ENCODE measurements at places on chromosomes 1 and 21.
A peak's percentile ranks its signal among the peaks of the same experiment; 100 is the strongest.

- no peaks in the 10 kb centered on the region for H3K36me3 ChIP-seq
- no peaks in the 10 kb centered on the region for H3K4me1 ChIP-seq
- no peak for DNase-seq
- H3K27ac ChIP-seq = no peak overlapping the region
- H3K27me3 ChIP-seq = no peaks in the 10 kb centered on the region
Observed at GRCh38 chr1:236952246-236953003, 51.8 kb downstream of the MT1HL1 start.

DNA sequence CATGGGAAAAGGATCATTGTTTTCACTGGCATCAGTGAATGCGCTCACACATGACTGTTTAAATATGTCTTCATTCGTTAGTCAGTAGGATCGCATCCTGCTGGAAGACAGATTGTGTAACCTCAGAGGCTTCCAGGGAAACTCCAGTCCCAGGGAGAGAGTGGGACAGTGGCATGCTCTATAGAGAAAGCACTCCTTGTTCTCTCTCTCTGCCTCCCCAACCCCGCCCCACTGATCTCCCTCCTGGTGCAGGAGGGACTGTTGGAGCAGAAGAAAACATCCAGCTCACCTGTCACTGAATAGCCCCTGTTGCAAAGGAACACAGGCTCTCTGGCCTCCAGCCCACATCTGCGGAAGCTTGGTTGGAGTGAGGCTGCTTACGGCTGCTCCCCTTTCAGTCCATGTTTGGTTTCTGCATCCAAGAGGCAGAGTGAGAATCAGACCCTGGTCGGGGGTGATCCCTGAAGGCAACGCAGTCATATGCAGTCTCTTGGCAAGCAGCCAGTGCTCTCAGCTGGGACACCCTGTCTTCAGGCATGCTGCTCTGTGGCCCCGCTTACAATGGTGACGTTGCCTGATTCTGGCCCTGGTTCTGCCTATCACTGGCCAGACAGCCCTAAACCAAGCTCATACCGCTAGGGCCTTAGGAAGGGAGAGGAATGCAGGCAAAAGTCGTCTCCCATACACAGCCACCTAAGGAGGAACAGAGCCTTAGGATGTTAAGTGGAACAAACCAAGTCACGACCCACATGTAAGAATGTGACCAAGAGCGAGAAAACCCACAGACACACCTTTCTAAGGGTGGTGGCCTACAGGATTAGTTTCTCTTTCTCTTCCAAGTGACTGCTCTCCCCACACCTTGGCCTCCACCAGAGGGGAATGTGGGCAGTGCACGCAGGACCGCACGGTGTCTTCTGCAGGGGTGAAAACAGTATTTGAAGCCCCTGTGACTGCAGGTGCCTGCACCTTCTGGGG, 39.7 kb downstream of the BACE2 start:
- H3K27me3 ChIP-seq = no peaks in the 10 kb centered on the region
- no peak overlapping the region for H3K27ac ChIP-seq
- H3K4me1 ChIP-seq = no peaks in the 10 kb centered on the region
- H3K36me3 ChIP-seq = no peaks in the 10 kb centered on the region
- no peak overlapping the region for H3K4me3 ChIP-seq
- DNase-seq = no peak

DNA sequence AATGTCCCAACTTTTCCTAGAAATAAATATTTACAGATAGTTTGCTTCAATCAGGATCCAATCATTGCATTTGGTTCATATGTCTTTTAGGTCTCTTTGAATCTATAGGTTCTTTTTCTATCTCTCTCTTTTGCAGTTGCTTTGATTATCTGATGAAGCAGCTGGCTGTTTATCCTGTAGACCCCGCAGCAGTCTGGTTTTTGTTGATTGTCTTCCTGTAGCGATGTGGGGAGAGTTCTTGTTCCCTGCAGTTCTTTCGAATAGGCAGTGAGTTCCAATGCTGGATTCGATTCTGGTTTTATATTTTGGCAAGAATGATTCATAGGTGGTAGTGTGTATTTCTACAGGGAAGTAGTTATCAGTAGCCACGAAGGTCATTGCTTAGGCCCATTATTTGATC, 7.4 kb upstream of the MIXL1 start:
- no peak overlapping the region for H3K4me3 ChIP-seq
- DNase-seq = no peak
- H3K27ac ChIP-seq = no peak overlapping the region
- no peaks in the 10 kb centered on the region for H3K4me1 ChIP-seq
- H3K36me3 ChIP-seq = no peaks in the 10 kb centered on the region

GRCh38 chr1:24714859-24715520, 30.3 kb upstream of the CLIC4 start:
- H3K36me3 ChIP-seq = no peaks in the 10 kb centered on the region
- DNase-seq = no peak

- no peaks in the 10 kb centered on the region for H3K36me3 ChIP-seq
- H3K4me3 ChIP-seq = no peak overlapping the region
- DNase-seq = no peak
- H3K27me3 ChIP-seq = no peaks in the 10 kb centered on the region
Observed at GRCh38 chr1:208190784-208191183, 53.4 kb downstream of the PLXNA2 start.

DNA sequence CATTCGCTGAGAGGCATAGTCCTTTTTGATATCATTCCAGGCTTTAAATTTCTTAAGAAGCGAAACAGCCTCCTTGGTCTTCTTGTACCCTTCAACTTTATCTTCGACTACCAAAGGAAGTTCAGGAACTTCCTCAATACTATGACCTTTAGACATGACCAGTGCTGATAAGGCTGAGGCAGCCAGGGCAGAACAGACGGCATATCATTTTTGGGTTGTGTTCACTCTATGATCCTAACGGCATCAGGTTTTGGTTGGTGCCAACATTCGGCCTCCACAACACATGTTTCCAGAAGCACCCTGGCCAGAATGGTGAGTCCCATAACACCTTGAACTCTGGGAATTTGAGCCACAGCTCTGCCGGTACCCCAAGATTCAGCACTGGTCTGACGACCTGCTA, 31.4 kb upstream of the MYOC start:
- H3K4me1 ChIP-seq = no peaks in the 10 kb centered on the region
- no peak for DNase-seq
- no peaks in the 10 kb centered on the region for H3K36me3 ChIP-seq
- no peak overlapping the region for H3K4me3 ChIP-seq
- no peaks in the 10 kb centered on the region for H3K27me3 ChIP-seq
- H3K27ac ChIP-seq = no peak overlapping the region

DNA sequence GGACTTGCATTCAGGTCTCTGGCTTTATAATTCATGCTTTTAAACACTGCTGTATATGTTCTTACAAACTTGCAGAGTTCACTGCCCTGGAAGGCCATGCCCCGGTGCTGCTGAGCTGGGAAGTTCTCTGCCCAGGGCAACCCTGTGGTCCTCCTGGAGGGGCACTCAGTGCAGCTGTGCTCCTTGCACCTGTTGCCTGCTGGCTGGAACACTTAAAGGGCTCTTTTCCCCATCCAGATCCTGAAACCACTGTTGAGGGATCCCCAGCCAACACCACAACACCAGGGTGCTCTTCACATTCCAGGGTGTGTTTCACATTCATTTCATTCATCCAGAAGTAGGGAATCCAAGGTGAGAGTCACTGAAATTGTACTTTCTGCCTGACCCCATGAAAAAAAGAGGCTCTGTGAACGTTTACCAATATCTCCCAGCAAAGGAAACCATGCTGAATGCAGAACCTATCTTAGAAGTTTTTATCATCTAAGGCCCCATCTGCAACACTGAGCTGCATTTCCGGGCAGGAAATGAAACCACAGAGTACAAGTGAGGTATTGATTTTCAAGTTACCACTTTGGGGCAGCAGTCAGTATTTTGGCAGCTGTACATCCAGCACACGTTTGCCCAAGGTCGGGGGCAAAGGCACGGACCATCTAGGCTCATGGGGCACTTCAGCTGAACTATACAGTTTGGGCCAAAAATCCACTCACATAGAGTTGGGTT, 16.4 kb upstream of the KIAA0040 start:
- no peaks in the 10 kb centered on the region for H3K27me3 ChIP-seq
- H3K27ac ChIP-seq = peak overlapping the region; percentile 78
- H3K36me3 ChIP-seq = no peaks in the 10 kb centered on the region
- peak overlapping the region; percentile 6 for H3K4me3 ChIP-seq
- DNase-seq = peak; percentile 54

DNA sequence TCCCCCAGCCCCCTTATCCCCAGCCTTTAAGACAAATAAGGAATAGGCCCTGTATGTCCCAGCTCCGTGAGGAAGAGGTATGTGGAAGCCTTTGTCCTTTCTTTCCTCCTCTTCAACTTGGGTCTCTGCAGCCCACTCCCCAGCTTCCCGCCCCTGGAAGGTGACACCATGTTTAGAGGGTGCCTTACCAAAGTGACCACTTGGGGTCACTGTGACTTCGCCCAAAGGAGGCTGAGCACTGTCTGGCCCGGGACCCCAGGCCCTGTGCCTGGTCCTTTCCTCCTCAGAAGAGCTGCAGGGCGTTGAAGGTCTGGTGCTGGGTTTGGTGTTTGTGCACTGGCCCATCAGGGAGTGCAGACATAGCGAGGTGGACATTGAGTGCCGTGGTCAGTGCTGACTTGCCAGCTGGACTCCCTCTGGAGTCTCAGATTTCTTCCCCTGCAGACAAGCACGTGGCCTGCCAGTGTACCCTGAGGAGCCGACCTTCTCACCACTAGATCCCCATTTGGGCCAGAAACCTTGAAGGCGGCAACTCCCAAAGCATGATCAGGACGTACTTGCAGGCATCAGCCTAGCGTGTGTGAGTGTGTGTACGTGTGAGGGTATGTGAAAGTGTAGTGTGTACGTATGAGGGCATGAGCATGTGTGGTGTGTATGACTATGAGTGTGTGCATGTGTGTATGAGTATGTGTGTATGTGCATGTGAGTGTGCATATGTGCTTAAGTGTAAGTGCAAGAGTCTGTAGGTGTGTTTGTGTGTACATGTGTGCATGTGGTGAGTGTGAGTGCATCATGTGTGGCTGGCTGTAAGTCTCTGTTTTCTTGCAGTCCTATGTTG, 181.4 kb upstream of the KIAA0040 start:
- H3K36me3 ChIP-seq = no peaks in the 10 kb centered on the region
- no peak overlapping the region for H3K27ac ChIP-seq
- H3K4me3 ChIP-seq = no peak overlapping the region
- no peak for DNase-seq

DNA sequence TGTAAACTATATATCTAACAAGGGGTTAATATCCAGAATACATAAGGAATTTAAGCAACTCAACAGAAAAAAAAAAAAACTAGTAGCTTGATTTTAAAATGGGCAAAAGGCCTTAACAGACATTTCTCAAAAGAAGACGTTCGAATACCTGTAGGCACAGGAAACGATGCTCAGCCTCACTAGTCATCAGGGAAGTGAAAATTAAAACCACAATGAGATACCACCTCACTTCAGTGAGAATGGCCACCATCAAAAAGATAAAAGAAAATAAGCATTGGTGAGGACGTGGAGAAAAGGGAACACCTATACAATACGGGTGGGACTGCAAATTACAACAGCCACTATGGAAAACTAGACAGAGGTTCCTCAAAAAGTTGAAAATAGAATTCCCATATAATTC, 37.3 kb downstream of the NPHP4 start:
- no peak overlapping the region for H3K27ac ChIP-seq
- H3K27me3 ChIP-seq = no peaks in the 10 kb centered on the region
- H3K36me3 ChIP-seq = no peaks in the 10 kb centered on the region
- no peak for DNase-seq

DNA sequence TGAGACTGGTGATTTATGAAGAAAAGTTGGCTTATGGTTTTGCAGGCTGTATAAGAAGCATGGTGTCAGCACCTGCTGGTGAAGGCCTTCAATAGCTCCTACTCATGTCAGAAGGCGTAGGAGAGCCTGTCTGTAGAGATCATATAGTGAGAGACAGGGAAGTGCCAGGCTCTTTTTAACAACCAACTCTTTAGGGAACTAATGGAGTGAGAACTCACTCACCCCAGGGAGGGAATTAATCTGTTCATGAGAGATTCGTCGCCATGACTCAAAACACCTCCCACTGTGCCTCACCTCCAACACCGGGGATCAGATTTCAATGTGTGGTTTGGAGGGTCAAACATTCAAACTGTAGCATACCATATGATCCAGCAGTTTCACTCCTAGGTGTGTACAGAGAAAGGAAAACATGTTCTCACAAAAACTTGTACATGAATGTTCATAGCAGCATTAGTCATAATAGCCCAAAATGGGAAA, 72.6 kb downstream of the TTC3 start:
- peaks cover 5% of the 10 kb centered on the region for H3K36me3 ChIP-seq
- DNase-seq = no peak
- H3K27ac ChIP-seq = no peak overlapping the region
- H3K4me1 ChIP-seq = no peaks in the 10 kb centered on the region

DNA sequence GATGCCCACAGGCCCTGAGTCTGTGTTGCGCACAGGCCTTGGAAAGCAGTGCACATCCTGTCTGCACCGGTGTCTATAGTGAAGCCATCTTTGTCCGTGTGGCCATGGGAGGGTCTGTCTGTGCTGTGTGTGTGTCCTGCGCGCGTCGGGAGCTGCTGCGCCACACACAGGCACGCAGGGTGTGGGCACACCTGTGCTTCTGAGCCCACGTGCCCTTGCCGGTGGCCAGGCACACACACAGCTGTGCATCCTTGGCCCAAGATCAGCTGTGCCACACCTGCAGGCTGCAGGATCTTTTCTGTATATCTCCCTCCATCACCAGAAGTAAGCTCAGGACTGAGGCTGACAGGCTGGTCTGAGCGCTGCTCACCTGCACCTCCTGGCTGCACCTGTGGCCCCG, 3.2 kb upstream of the SAMD11 start:
- H3K36me3 ChIP-seq = no peaks in the 10 kb centered on the region
- H3K27ac ChIP-seq = no peak overlapping the region
- no peak for DNase-seq
- peaks cover 2% of the 10 kb centered on the region for H3K27me3 ChIP-seq
- H3K4me1 ChIP-seq = peaks cover 37% of the 10 kb centered on the region
- H3K4me3 ChIP-seq = no peak overlapping the region

GRCh38 chr1:187999973-188000372, 1171.2 kb downstream of the PLA2G4A start:
- no peak overlapping the region for H3K4me3 ChIP-seq
- H3K27me3 ChIP-seq = no peaks in the 10 kb centered on the region
- no peaks in the 10 kb centered on the region for H3K36me3 ChIP-seq
- no peak overlapping the region for H3K27ac ChIP-seq
- no peak for DNase-seq

DNA sequence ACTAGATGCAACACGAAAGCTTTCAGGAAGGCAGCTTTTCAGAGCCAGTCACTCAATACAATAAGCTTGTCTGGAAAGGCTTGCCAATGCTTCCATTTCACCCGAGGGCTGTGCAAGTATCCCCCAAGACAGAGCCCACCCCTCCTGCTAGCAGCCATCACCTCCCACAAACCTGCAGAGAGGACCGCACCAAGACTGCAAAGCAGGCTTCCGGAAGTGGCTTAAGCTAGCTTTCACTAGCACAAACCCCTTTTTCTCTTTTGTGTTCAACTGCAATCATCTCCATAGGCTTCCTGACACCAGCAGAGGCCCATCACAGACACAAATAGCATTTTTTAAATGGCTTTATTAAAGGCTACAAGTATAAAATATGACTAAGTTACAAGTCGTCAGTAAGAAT, 31.5 kb downstream of the C1orf198 start:
- DNase-seq = no peak
- H3K4me1 ChIP-seq = no peaks in the 10 kb centered on the region
- H3K4me3 ChIP-seq = no peak overlapping the region
- H3K27ac ChIP-seq = no peak overlapping the region
- H3K27me3 ChIP-seq = no peaks in the 10 kb centered on the region
